Vagina (tissue), 2 donors: ENCODE measurements at places on chromosomes 7 and 10. TPM values are rescaled to one million over a fixed set of nuclear protein-coding genes. Genes with fewer than 3 reads are reported as not detected.

DNA sequence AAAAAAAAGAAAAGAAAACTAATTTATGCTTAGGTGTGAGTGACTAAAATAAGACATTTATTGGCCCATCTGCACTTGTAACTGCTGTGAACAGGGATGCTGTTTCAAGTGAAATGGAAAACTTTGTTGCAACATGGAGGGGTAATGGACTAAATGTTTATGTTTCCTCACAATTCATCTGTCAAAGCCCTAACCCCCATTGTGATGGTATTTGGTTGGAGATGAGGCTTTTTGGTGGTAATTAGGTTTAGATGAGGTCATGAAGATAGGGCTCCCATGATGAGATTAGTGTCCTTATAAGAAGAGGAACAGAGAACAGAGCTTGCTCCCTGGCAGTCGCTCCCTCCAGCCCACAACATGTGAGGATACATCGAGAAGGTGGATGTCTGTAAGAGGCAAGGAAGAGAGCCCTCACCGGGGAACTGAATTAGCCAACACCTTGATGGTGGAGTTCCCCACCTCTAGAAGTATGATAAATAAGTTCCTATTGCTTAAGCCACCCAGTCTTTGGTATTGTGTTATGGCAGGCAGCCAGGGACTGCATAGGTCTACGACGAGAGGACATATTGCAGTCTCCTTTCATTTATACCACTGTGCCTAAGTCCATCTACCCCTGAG lies 28.6 kb upstream of the VCL start:
- H3K27me3 ChIP-seq, result no peaks in the 10 kb centered on the region
- no peak overlapping the region for H3K27ac ChIP-seq
- no peak overlapping the region for H3K4me3 ChIP-seq
- H3K36me3 ChIP-seq, result no peaks in the 10 kb centered on the region

DNA sequence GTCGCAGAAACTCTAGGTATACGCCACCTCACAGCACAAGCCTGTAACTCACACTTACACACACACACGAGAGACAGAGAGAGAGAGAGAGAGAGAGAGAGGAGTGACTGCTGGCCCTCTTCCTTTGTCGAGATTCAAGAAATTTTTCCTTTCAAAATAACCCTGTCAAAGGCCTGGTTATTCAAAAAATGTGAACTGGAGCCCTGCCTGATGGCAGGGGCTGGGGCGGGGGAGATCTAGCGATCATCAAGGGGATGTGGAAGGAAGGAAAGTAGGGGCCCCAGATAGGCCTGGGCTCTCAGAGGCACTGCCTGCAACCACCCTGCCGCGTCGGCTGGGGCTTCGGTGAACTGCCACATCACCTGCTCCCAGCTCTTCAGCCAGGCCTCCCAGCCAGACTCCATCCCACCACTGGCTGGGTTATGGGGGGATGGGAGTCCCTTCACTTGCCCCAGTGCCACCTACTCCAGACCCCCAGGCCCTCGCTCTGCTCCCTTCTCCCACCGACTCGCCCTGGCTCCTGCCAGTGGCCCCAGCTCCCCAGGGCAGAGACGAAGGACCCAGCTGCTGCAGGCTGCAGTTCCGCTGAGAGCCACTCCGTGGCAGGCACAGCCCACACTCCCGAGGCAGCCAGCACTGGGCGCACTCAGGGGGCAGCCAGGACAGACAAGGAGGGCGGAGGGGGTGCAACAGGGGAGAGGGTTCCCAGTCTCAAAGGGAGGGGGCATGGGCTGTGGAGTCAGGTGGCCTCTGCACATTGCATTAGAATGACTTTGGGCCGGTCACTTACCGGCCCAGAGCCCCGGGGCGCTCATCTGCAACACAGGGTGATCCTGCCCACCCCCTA lies 15.3 kb downstream of the KCNH2 start:
- no peaks in the 10 kb centered on the region for H3K36me3 ChIP-seq
- peak overlapping the region; percentile 13 for H3K27ac ChIP-seq
- no peaks in the 10 kb centered on the region for H3K27me3 ChIP-seq
- no peak for DNase-seq
- H3K4me3 ChIP-seq, result no peak overlapping the region

DNA sequence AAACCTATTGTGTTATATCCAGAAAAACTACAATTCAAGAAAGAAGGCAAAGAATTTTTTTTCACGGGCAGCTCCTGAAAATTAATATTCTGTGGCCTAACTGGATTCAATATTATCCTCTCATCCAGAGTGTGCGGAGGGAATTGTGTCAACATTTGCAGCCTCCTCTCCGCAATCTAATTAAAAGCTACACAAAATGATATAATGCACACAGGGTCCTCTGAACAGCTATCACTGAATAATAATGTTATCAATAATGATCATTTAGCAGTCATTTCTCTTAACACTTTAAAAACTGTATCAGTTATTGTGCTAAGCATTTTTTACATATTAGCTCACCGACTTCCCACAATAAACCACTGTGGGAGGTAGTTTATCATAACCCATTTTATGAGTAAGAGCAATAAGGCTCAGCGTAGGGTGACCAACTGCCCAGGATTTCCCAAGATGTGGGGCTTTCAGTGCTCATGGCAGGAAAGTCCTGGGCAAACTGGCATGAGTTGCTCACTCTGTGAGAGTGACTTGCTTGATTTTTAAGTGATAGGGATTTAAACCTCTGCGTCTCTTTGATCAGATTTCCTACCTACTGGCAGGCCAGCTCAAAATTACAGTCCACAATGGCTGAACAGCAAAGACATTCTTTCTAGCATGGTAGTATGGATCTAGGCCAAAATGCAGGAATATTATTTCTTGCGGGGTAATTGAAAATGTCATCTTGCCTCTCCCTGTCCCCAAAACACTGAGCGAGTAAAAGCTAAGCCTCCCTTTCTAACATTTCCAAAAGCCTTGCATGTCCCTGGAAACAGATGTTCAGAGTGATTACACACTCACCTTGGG lies 65.7 kb downstream of the AOAH start:
- DNase-seq, result peak; percentile 10
- no peak overlapping the region for H3K4me3 ChIP-seq
- no peaks in the 10 kb centered on the region for H3K27me3 ChIP-seq
- H3K27ac ChIP-seq, result no peak overlapping the region
- H3K36me3 ChIP-seq, result no peaks in the 10 kb centered on the region

- H3K27ac ChIP-seq, result no peak overlapping the region
- no peaks in the 10 kb centered on the region for H3K4me1 ChIP-seq
- H3K27me3 ChIP-seq, result no peaks in the 10 kb centered on the region
- no peak for DNase-seq
- H3K4me3 ChIP-seq, result no peak overlapping the region
Measured at GRCh38 chr10:90193240-90193985, 492.0 kb downstream of the KIF20B start.

- no peak overlapping the region for H3K27ac ChIP-seq
- H3K4me1 ChIP-seq, result no peaks in the 10 kb centered on the region
- no peak overlapping the region for H3K4me3 ChIP-seq
Measured at GRCh38 chr10:94936721-94937120, 1.7 kb upstream of the CYP2C9 start.

DNA sequence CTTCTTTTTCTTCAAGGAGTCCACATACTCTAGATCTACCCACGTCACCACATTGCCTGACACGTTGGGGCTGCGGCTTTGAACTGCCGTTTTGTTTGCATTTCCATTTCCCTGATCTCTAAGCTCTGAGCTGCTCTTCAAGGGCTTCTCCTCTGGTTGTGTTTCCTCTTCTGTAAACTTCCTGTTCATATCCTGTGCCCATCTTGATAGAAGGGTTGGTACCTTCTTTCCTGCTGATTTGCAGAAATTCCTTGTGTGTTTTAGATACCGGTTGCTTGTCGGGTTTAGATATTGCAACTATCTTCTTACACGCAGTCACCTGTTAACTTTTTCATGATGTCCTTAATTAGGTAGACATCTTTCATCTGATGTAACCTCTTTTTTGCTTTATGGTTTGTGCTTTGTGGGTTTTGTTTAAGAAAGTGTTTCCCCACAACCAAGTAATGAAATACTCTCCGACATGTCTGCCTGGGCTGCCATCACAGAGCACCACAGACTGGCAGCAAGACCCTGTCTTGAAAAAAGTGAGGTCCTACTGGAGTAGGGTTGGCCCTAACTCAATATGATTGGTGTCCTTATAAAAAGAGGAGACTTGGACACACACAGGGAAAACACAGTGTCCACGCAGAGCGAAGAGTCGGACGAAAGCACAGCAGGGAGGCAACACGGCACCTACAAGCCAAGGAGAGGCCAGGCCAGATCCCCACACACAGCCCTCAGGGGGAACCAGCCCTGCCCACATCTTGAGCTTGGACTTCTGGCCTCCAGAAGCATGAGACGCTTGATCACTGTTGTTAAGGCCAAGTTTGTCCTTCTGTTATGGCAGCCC lies 99.1 kb upstream of the PDGFA start:
- no peak for DNase-seq
- no peak overlapping the region for H3K4me3 ChIP-seq
- no peaks in the 10 kb centered on the region for H3K27me3 ChIP-seq
- no peak overlapping the region for H3K27ac ChIP-seq

DNA sequence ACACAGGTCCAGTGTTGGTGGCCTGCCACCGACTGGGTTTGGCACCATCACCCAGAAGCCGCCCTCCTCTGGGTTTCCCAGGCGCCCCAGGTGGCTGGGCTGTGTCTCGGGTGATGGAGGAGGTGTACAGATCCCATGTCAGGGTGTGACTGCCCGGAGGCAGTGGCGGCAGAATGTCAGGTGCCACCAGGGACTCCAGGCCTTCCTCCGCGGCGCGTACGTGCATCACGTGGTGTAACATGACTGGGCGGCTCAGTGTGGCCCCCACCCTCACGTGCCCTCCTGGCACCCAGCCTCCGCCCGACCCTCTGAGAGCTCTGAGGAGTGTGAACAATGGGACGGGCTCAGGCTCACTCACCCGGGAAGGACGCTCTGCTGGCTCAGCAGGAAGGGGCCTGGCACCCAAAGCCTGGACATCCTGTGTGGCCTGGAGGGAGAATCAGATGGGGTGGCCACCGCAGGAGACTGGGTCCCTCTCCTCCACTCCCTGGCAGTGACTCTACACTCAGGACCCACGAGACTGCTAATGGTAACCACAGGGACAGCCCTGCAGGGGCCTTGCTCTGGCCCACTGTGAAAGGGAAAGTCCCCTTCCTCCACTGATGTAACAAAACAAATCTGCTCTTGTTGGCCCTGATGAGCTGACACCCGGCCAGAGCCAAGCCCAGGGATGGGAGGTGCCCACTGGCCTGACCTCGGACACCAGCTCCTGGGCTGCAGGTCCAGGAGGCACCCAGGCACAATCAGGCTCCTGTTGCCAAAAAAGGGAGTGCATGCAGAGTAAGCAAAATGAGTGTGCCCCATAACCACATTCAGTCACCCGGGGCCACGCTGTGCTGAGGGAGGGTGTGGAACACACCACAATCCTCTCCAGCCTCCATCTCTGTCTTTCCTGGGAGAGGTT lies 164.8 kb downstream of the PRKAG2 start:
- H3K36me3 ChIP-seq, result no peaks in the 10 kb centered on the region
- no peak overlapping the region for H3K27ac ChIP-seq
- no peak overlapping the region for H3K4me3 ChIP-seq
- H3K4me1 ChIP-seq, result no peaks in the 10 kb centered on the region
- no peaks in the 10 kb centered on the region for H3K27me3 ChIP-seq

GRCh38 chr10:91613411-91614187 lies 19.3 kb downstream of the PPP1R3C start:
- no peaks in the 10 kb centered on the region for H3K27me3 ChIP-seq
- DNase-seq, result no peak
- H3K27ac ChIP-seq, result peak overlapping the region; percentile 66
- no peak overlapping the region for H3K4me3 ChIP-seq
- no peaks in the 10 kb centered on the region for H3K36me3 ChIP-seq

- no peak for DNase-seq
- no peak overlapping the region for H3K27ac ChIP-seq
- no peaks in the 10 kb centered on the region for H3K4me1 ChIP-seq
- no peaks in the 10 kb centered on the region for H3K36me3 ChIP-seq
- H3K27me3 ChIP-seq, result no peaks in the 10 kb centered on the region
Measured at GRCh38 chr7:84354866-84355265, 160.3 kb upstream of the SEMA3A start.

GRCh38 chr7:45191396-45191795 lies 33.8 kb downstream of the RAMP3 start:
- H3K36me3 ChIP-seq, result no peaks in the 10 kb centered on the region
- no peak overlapping the region for H3K27ac ChIP-seq
- no peak for DNase-seq
- H3K27me3 ChIP-seq, result no peaks in the 10 kb centered on the region
- H3K4me1 ChIP-seq, result no peaks in the 10 kb centered on the region

- no peak overlapping the region for H3K4me3 ChIP-seq
- no peaks in the 10 kb centered on the region for H3K36me3 ChIP-seq
- no peak for DNase-seq
- H3K27ac ChIP-seq, result no peak overlapping the region
Measured at GRCh38 chr7:17186745-17187530, 111.5 kb upstream of the AHR start.

DNA sequence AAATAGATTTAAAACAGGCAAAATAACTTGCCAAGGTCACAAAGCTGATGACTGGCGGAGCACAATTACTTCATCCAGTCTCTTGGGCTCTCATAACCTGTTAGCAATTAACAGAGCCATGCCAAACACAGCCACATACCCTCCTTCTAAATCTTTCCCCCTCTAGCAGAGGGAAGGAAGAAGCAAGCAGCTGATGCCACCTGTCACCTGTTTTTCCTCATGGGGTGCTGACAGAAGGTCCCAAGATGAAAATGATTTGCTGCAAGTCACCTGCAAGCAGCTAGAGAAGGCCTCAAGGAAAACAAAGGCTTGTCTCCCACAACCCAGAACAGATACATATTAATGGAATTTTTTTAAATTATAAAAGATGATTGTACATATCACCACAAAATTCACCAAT lies 117.8 kb downstream of the GFRA1 start:
- no peak overlapping the region for H3K27ac ChIP-seq
- DNase-seq, result no peak
- H3K36me3 ChIP-seq, result no peaks in the 10 kb centered on the region
- H3K4me1 ChIP-seq, result no peaks in the 10 kb centered on the region

DNA sequence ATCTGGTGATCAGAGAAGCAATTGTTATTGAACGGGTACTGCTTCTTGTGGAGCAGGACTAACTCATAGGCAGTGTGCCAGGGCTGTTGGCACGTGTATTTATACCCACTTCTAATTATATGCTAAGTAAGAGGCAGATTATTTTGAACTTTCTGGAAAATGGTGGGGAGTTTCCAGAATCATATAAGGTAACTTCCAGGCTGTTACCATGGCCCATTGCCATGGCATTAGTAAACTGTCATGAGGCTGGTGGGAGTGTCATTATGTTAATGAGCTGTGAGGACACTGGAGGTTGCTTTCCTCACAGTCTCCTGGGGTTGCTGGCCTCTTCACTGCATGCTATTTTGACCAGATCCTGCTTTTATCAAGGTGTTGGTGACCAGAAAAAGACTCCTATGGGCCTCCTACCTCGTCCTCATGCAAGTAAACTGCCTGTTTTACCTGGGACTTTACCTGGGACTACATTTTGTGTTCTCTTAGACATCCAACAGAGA lies 122.6 kb downstream of the KCND2 start:
- no peaks in the 10 kb centered on the region for H3K4me1 ChIP-seq
- no peak overlapping the region for H3K4me3 ChIP-seq
- no peak for DNase-seq

The PRRT4 gene
- total RNA-seq, result 7.6 TPM

The GPR146 gene
- 36.1 TPM for total RNA-seq

The KLF14 gene
- total RNA-seq, result not detected
